Gastrocnemius medialis (tissue), 4 donors: ENCODE measurements at places on chromosomes 16 and 17. TPM values are rescaled to one million over a fixed set of nuclear protein-coding genes. Genes with fewer than 3 reads are reported as not detected.

DNA sequence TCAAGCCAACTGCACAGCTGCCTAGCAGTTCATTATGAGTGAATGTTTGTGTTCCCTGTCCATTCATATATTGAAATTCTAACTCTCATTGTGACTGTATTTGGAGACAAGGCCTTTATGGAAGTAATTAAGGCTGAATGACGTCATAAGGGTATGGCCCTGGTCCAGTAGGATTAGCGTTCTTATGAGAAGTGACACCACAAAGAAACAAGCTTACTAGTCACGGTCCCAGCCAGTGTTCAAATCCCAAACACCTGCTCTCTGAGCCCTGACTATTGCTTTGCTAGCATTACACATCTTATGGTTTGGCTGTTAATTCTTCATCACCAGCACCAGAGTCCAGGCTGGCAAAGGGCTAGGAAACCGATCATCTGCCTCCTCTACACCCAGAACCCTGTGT, 2.2 kb downstream of the ZNF668 start:
- no peak for DNase-seq

DNA sequence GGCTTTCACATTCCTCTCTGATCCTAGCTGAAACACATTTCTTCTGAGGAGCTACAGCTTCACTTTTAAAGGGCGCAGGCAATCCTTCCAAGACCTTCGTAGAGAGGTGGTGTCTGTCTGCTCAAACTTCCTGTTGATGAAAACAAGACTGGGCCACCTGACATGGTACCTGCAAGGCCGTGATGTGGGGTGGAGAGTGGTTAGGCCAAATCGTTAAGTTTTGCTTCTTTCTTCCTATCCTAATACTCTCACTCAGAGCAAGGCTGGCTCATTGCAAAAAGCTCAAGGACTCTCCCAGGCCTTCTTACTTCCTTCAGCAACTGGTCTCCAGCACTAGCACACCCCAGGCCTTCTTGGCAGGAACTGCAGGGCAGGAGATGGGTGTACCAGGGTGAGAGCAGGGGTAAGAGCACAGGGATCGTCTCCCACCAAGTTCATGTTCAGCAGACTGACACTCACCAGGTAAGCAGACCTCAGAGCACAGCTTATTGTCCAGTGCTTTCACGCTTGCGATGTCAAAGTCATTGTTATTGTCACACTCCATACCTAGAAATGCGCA, 10.9 kb upstream of the FOXJ1 start:
- DNase-seq = no peak

- DNase-seq = no peak
These were observed 153.9 kb downstream of the HS3ST3B1 start for GRCh38 chr17:14454746-14455145.

GRCh38 chr17:62179525-62180161, 114.6 kb upstream of the MED13 start:
- no peak for DNase-seq

GRCh38 chr17:78568494-78569115, 8.6 kb downstream of the DNAH17 start:
- no peak for DNase-seq

- no peak for DNase-seq
These were observed 295.3 kb upstream of the PMFBP1 start for GRCh38 chr16:72467157-72467759.

DNA sequence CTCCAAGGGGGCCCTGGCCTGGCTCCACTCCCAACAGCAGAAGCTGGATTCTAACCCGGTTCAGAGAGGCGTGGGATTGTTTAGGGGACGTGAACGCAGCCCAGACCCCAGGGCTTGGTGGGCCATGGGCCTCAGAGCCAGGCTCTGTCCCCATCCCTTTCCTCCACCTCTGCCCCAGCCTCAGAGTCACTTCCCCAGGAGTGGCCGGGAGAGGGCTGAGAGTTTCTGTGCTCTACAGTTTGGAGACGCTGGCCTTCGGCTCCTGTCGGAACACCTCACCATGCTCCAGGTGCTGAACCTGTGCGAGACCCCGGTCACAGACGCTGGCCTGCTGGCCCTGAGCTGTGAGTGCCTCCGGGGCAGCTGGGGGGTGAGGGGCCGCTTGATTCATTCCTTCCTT, 73.8 kb upstream of the PLCG2 start:
- no peak for DNase-seq

DNA sequence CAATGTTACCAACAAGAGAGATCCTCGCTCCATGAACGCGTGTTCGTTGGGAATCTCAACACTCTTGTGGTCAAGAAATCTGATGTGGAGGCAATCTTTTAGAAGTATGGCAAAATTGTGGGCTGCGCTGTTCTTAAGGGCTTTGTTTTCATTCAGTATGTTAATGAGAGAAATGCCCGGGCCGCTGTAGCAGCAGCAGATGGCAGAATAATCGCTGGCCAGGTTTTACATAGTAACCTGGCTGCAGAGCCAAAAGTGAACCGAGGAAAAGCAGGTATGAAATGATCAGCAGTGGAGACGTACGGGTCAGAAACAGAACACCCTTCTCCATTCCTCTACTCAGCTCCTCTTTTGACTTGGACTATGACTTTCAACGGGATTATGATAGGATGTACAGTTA, 13.3 kb downstream of the SOCS1 start:
- DNase-seq = no peak

- no peak for DNase-seq
These were observed 21.5 kb downstream of the MYO18A start for GRCh38 chr17:29158488-29159275.

- no peak for DNase-seq
These were observed 599 bp downstream of the MRC2 start for GRCh38 chr17:62627904-62628633.

GRCh38 chr16:7284780-7285179, 47.9 kb upstream of the RBFOX1 start:
- no peak for DNase-seq

DNA sequence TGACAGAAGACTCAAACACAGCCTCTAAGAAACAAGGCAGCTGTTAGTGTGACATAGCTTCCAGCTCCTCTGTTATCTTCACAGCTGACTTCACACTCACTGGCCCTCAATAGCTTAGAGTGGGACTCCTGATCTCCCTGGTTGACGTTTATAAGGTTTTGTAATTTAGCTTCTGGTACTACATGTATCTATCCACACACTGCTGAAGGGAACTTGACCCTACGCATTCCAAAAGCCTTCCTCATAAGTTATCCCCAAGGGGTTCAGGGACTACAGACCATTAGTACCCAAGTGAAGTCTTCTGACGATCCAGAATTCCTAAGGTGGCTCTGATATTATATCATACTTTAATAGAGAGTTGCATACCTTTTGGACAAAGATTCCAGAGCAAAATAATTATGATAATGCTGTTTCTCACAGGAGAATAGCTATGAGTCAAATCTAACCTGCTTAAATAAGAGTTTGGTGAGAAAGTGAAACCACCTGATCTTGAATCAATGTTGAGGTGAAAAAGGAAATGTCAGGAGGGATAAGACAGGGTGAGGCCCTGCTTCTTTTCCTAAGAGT, 14.5 kb downstream of the ACACA start:
- DNase-seq = no peak

- DNase-seq = no peak
These were observed 67.8 kb downstream of the GRIN2A start for GRCh38 chr16:10114409-10114808.

Gene TOX3
- not detected for total RNA-seq

Gene KCNJ12
- total RNA-seq = 35.7 TPM

Gene SCIMP
- total RNA-seq = 0.38 TPM

Gene C1QTNF8
- not detected for total RNA-seq

Gene ARHGDIG
- total RNA-seq = 3.5 TPM

Gene RHBDL3
- total RNA-seq = not detected

Gene PIK3R5
- 0.63 TPM for total RNA-seq
